ENCODE measurements at places on chromosomes 12 and 14.

GRCh38 chr14:100350276-100350926 is 27.3 kb downstream of the SLC25A47 start:
- DNase-seq, result no peak

DNA sequence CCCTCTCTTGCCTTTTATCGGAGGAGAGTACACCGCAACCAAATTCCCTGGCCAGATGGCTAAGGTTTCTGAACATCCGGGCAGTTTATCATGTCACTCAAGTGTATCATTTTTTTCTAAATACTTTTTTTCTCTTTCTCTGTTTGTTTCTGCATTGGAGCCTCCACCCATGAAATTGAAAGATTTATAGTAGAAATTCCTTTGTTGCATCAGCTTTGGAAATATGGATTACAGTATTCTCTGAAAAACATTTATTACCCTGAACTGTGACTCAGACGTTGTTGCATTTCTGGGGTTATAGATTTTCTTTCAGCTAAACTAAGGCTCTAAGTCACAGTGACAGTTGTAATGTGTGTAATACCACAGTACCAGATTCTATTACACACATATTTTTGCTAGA is 187.0 kb downstream of the SPTSSA start:
- no peak for DNase-seq

GRCh38 chr14:36426836-36427235 is 93.2 kb downstream of the NKX2-1 start:
- DNase-seq, result no peak

- peak; percentile 76 for DNase-seq
Observed at GRCh38 chr12:3920351-3921150, 47.4 kb upstream of the PARP11 start.

GRCh38 chr12:4874671-4875070 is 35.0 kb upstream of the KCNA1 start:
- DNase-seq, result no peak

- DNase-seq, result no peak
Observed at GRCh38 chr14:68468437-68469207, 324.2 kb downstream of the ZFP36L1 start.

GRCh38 chr12:47964106-47964728 is 821 bp downstream of the TMEM106C start:
- no peak for DNase-seq

- no peak for DNase-seq
Observed at GRCh38 chr12:130826151-130826801, 12.8 kb downstream of the STX2 start.

GRCh38 chr14:85263916-85264675 is 265.8 kb upstream of the FLRT2 start:
- no peak for DNase-seq

- no peak for DNase-seq
Observed at GRCh38 chr12:92085040-92085735, 60.5 kb downstream of the BTG1 start.

DNA sequence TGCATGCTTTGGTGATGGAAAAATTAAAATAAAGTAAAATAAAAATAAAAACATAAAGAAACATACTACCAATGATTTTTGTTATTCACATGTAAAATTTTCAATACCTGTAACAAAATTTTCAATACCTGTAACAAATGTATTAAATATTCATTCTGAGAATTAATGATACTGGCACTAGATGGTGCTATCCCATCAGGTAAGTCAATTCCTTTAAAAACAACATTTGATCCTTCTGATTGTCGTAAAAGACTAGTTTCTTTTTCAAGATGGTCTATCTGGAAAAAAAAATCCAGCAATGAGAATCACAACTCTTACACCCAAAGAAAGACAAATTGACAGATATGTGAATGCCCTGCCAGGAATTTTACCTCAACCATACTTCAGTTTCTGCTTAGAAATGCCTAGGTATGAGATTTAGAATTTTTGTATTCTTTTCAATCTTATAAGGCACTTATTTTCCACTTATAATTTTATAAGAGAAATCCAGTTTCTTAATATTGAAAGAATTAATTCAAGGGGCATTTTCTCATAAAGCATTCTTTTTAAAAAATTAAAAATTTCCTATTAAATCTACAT is 30.7 kb downstream of the CEP290 start:
- DNase-seq, result peak; percentile 0

GRCh38 chr12:131682510-131682895 is 28.4 kb upstream of the SFSWAP start:
- no peak for DNase-seq

DNA sequence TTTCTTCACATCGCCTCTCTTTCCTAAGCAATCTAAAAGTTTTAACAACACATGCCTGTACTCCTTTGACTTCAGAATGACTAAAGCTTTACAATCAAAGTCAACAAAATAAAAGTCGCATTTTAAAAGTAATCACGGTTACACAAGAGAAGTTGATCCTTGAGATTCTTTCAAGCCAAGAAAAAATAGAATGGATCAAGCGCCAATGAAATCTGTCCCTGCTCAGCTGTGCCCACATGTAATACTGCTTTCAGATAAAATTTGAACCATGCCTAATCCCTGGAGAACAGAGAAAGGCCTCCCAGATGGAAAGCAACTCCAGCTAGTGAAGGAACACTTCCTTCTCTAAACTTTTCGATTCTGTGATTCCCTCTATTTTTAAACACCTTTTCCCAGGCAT is 113.1 kb downstream of the FBXL14 start:
- no peak for DNase-seq

DNA sequence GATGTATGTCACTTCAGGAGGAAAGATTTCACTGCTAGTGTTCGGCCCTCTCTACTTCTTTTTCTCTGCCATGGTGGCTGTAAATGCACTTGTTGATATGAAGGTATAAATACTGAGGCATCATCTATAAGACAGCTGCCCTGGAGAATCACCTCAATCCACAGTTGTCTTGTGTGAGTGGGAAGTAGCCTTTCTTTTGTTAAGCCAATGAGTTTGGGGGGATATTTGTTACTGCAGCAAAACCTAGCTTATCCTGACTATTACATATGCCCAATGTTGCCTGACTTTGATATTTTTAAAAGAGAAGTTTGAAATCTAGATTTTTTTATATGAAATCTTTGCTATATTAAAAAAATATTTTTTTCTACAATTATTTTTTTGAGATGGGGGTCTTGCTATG is 3.3 kb upstream of the JDP2 start:
- DNase-seq, result no peak

DNA sequence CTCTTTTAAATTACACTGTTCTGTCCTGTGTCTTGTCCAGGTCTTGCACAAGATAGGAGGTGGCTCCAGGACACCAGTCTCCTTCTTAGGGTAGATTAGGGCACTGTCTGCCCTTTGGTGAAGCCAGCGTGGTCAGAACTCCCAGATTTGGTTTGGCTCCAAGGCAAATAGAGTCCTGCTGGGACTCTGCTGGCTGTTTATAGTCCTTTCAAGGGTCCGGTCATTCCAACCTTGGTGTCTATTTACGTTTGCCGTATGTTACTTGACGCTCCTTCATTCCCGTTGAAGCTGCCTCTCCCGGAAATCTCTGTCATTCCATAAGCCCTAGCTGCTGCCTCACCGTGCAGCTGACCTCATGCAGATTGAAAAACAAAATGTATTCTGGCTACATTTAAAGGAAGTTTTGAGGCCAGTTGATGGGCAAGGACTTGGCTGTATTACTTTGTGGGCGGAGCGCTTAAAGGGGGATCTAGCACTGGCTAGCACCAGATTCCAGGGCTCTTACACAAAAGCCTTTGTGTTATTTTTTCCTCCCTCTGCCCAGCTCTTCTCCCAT is 180.6 kb downstream of the AKAP6 start:
- no peak for DNase-seq

DNA sequence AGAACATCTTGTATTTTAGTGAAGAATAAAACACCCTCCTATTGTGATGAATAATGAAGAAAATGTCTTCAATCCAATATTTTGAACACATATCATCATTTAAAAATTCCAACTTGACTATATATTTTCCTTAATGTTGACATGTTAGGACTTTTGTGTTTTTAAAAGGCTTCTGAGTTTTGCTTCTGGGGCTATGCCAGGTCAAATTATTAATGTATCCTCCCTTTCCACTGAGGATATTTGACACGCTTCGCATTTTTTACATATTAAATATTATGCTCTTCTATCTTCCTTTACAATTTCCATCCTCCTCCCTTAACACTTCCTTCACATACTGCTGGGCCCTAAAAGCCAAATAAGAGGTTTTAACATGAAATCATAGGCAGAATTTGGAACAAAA is 20.6 kb downstream of the RERG start:
- no peak for DNase-seq

- DNase-seq, result no peak
Observed at GRCh38 chr12:5889381-5890047, 55.5 kb downstream of the ANO2 start.

DNA sequence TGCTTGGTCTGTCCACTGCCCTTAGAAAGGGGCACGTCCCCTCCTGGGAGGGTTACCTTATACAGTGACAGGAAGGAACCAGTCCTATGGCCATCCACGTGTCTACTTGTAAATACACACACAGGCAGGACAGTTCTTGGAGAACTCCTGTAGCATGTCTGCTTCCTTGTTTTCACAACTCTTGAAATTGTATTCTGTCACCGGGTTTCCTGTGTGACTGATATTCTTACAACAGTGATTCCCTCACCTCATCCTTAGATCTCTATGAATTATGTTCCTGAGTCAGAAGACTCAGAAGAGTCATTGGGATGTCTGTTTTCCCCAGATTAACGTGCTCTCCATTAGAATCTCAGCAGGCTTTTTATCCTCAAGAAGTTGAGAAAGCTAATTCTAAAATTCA is 44.1 kb upstream of the DYNC1H1 start:
- DNase-seq, result no peak

- DNase-seq, result no peak
Observed at GRCh38 chr12:130764475-130765185, 48.5 kb upstream of the RIMBP2 start.

DNA sequence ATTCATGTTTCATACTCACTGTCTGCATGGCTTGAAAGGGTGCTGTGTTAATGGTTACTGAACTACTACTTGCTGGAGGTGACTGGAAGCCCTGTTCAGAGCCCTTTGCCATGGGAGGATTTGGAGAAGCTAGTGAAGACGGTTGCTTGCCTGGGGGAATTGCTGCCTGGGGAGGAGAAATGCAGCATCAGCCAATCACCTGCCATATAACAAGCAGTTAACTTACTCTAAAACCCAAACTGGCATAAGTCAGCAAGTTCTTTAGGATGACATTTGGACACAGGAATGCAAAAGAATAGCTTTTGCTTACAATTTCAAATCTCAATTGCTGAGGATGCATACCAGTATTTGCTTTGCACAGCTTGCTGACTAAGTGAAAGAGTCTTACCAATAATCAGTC is 23.4 kb upstream of the IPO8 start:
- DNase-seq, result no peak

GRCh38 chr12:57341275-57341990 is 89.4 kb downstream of the R3HDM2 start:
- no peak for DNase-seq

DNA sequence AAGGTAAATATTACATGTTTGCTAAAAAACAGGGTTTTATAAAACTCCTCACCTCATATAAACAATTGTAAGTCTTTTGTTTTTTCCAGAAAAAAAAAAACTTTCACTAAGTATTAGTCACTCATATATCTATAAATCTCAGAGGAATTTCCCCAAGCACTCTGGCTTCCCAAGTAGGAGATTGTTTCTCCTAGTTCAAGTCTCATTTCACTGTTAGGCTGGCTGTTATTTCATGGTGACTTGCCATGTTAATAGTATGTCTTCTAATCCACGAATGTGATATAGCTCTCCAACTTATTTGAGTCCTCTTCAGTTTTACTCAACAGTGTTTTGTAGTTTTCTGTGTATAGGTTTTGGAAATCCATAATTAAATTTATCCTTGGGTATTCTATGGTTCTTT is 61.6 kb downstream of the CAPZA3 start:
- DNase-seq, result no peak

DNA sequence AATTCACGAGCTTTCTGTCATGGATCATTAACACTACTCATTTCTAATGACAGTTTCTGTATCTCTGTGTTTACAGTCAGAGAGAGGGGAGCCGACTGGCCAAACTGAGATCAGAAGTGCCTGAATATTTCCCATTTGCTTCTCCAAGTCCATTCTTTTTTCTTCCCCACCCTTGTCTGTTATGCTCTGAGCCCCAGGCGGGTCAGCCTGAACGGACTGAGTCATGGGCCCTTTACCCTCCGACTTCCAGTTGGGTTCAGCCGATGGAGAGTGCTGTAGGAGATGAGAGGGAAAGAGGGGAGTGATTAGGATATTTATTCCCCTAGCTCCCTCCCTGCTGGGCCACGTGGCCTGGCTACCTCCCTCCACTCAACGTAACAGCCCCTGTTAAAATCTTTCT is 104.7 kb downstream of the PAH start:
- no peak for DNase-seq

GRCh38 chr12:95608252-95609033 is 57.2 kb upstream of the USP44 start:
- DNase-seq, result no peak

GRCh38 chr12:24328261-24328660 is 378.8 kb upstream of the SOX5 start:
- no peak for DNase-seq

DNA sequence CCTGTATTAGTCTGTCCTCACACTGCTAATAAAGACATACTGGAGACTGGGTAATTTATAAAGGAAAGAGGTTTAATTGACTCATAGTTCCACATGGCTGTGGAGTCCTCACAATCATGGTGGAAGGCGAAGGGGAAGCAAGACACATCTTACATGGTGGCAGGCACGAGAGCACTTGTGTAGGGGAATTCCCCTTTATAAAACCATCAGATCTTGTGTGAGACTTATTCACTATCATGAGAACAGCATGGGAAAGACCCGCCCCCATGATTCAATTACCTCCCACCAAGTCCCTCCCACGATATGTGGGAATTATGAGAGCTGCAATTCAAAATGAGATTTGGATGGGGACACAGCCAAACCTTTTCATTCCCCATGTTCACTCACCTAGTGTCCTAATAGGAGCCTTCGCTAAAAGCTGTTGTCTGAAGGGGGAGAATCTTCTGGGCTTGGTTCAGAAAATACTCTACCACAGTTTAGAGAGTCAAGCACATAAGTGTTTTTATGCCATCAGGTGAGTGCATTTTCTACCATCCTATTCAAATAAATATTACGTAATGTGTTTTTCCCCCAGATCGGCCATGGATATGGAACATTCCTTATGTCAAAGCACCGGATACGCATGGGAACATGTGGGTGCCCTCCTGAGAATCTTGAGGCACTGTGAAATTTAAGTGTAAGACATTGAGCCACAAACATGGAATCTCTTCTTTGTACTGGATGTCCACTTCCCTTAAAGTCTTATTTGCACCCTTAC is 19.1 kb upstream of the KCNK13 start:
- DNase-seq, result no peak

- no peak for DNase-seq
Observed at GRCh38 chr12:128684352-128684751, 139.4 kb downstream of the SLC15A4 start.

- no peak for DNase-seq
Observed at GRCh38 chr12:2076196-2076570, 23.4 kb downstream of the CACNA1C start.

DNA sequence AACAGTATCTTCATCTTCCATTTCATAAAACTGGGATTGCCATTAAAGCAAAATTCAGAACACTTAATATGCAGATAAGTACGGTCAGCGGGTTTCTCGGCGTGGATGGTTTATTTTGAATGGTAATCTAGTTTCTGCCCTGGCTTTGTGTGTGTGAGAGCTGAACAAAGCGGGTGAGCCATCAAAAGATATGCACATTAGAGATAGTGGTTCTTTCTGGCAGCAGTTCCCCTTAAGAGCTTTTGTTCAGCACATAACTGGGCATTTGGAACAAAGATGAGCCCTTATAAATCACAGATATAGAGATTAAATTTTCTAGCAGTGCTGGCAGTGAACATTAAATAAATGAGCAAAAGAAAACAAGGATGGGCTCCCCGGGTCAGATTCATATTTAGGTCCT is 207.5 kb downstream of the CALM1 start:
- no peak for DNase-seq

Data from right kidney (tissue), 9 donors.